ENCODE measurements at places on chromosomes 16 and 17. TPM values are rescaled to one million over a fixed set of nuclear protein-coding genes. Genes with fewer than 3 reads are reported as not detected.

The KRTAP17-1 gene
- total RNA-seq: not detected

The CHST4 gene
- total RNA-seq: not detected

The BCO1 gene
- total RNA-seq: not detected

The KCNAB3 gene
- 5.6 TPM for total RNA-seq

The OVCA2 gene
- 56.2 TPM for total RNA-seq

The FOXJ1 gene
- 0.94 TPM for total RNA-seq

DNA sequence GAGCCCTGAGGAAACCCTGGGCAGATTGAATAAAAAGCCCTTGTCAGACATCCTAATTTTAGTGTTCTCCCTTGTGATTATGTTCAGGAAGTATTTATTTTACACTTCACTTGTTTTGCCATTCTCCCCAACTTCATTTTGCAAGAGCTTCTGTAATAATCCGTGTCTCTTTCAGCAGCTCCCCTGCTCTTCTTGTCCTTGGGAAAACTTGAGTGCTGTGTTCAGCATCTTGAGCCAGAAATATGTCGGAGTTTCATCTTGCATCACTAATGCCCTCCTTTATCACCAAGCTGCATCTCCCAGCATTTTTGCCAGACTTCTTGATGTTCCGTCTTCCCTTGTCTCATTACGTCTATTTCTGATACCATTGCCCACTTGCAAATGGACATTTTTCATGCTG lies 486.5 kb upstream of the EEF2KMT start:
- DNase-seq: no peak

DNA sequence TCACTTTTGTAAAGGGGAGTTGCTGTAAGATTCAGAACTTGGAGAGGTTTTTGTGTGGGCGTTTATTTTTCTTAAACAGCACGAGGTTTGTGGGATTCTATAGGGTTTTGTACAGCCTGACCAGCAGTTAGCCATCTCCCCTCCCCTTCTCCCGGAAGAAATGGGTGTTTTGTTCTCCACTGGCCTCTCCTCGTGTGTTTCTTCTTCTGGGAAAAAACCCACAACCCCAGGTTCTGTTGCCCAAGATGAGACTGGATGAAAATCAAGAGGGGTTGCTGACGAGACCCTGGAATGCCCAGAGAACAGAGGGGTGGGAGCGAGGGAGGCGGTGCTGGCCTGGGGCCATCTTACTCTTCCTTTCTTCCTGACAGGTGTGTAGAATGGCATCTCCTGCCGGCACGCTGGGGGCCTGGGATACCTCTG lies 186.1 kb downstream of the MSI2 start:
- no peak for DNase-seq

GRCh38 chr17:57714665-57715180 lies 30.4 kb downstream of the CCDC182 start:
- no peak for DNase-seq

GRCh38 chr17:60311186-60311585 lies 80.7 kb downstream of the USP32 start:
- DNase-seq: no peak
